ENCODE measurements at places on chromosomes 16 and 17.

- DNase-seq: no peak
Observed at GRCh38 chr17:47325176-47325575, 1.4 kb downstream of the EFCAB13 start.

- no peak for DNase-seq
Observed at GRCh38 chr16:13856811-13857511, 63.0 kb upstream of the ERCC4 start.

DNA sequence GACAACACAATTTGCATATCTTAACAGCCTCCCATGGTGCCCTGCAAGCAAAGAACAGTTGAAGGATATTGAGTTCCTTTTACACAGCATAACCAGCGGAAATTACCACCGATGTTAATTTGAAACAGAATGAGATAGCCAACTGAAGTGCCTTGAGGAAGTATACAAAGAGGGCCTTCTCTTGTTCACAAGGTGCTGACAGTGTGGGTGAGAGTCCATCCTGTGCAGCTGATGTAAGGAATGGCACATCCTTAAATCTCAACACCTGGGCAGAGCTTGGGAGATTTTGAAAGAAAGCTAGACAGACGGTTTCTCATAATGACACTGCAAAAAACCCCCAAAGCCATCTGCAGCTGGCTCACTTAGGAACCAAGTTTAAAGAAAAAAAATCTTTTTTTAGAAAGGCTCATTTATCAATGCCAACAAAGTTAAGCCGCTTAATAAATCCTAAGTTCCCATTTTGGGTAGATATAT lies 818.6 kb downstream of the KCNJ2 start:
- no peak for DNase-seq

DNA sequence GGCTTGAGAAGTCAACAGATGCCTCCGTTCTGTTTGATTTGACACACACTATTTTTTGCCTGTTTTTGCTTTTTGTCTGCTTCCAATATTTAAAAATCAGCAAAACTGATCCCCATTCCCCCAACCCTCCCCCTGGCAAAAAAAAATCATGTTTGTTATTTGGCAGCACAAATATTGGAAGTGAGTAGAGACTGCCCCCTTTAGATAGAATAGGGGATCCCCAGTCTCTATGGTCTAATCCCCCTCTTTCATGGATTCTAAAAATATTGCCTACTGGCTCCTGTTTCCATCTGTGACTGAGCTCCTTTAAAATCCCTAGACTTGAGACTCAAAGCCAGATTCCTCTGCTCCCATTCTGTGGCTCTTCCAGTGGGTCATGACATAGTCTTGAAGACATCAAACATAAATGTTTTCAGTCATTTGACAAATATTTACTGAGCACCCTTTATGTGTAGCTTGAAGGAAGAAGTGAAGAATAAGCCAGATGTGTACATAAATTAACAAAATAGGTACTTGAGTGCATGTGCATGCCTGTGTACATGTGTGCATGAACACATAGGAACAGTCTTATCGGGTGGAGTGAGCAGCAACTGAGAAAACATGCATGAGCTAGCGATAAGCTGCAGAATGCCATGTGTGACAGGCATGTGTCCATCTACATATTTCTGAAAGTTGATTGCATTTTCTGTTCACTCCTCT lies 101.2 kb downstream of the SALL1 start:
- no peak for DNase-seq

- DNase-seq: no peak
Observed at GRCh38 chr17:44097110-44097958, 26.1 kb downstream of the HDAC5 start.

- DNase-seq: no peak
Observed at GRCh38 chr16:63625126-63625525, 1496.7 kb downstream of the CDH11 start.

- DNase-seq: no peak
Observed at GRCh38 chr16:68548947-68549346, 9.9 kb downstream of the ZFP90 start.

GRCh38 chr16:14600164-14600563 lies 29.9 kb downstream of the PARN start:
- DNase-seq: peak; percentile 7

DNA sequence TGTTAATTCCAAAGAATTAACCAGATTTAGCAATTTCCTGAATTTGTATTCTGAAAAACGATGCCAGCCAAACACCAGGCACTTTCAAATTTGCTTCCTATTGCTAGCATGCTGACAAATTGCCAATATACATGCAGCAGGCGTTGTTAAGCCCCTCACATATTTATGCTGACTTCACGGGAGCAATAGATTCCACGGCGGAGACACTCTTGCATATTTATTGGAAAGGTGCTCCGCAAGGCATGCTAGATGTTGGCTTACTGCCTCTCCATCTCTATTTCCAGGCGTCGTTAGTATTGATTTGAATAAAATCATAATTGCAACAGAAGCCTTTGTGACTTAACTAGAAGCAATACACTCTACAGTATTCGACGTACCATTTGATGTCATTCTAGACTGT lies 211.0 kb upstream of the IRX5 start:
- no peak for DNase-seq

GRCh38 chr17:68011199-68011665 lies 15.0 kb upstream of the C17orf58 start:
- DNase-seq: peak; percentile 47

- no peak for DNase-seq
Observed at GRCh38 chr17:57701124-57701523, 44.0 kb downstream of the CCDC182 start.

GRCh38 chr16:82655072-82655714 lies 28.4 kb downstream of the CDH13 start:
- DNase-seq: peak; percentile 76

GRCh38 chr16:4522051-4522581 lies 16.5 kb downstream of the CDIP1 start:
- no peak for DNase-seq

GRCh38 chr16:9610727-9611126 lies 519.3 kb downstream of the HAPSTR1 start:
- DNase-seq: no peak

DNA sequence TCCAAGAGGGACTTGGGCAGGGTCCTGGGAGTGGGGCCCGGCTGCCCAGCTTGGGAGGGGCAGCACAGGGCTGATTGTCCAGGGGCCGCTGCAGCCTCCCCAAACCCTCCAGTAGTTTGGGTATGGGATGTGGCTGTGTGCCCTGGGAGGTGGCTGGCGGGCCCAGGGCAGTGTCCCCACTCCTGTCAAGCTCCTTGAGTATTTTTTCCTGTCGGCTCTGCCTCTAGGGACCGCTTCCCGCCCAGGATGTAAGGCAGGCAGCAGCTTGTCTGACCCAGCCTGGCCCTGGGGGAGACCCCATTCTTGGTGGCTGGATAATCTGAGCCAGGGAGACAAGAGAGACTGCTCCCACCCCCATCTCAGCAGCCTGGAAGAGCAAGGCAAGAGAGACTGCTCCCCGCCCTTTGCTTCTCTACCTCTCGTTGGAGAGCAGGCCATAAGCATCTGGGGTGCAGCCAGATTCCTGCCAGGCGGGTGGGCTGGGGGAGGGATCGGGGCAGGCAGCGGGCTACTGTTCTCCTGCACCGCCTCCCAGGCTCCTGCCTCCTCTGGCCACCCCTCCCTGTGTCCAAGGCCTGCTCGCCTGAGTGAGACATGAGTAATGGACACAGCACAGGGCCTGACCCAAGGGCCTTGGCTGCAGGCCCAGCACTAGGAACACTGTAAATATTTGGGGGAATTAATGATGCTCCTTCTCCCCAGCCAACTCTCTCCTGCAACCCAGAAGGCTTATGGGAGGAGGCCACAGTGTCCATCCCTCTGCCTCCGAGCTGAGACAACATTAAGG lies 18.4 kb upstream of the ITGA3 start:
- DNase-seq: no peak

GRCh38 chr17:66795486-66795885 lies 39.4 kb upstream of the CACNG5 start:
- no peak for DNase-seq

DNA sequence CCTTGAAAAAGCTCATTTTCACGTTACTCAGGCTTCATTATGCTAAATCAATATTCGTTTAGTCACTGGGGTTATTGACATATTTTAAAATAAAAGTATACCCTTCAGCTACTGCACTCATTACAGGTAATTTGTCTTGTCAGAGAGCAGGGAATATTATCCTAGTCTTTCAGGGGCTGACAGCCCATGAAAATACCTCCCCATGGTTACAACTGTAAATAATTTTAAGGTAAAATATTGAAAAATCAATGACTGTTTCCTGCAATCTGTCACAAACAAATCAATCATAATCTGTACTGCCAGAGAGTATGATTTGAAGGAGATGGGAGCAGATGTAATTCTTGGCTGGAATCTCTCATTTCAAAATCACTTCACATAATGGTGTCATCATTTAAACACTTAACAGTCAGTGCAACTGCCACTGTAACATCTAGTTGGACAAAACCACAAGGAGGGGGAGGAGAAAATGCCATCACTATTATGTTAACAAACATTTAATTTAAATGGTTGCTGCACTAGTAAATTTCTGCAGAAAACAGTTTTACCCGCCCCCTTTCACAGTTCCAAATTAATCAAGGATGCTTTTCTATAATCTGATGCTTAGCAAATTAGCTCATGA lies 9.3 kb upstream of the IRX5 start:
- no peak for DNase-seq

- peak; percentile 21 for DNase-seq
Observed at GRCh38 chr17:68198931-68199836, 48.7 kb upstream of the AMZ2 start.

DNA sequence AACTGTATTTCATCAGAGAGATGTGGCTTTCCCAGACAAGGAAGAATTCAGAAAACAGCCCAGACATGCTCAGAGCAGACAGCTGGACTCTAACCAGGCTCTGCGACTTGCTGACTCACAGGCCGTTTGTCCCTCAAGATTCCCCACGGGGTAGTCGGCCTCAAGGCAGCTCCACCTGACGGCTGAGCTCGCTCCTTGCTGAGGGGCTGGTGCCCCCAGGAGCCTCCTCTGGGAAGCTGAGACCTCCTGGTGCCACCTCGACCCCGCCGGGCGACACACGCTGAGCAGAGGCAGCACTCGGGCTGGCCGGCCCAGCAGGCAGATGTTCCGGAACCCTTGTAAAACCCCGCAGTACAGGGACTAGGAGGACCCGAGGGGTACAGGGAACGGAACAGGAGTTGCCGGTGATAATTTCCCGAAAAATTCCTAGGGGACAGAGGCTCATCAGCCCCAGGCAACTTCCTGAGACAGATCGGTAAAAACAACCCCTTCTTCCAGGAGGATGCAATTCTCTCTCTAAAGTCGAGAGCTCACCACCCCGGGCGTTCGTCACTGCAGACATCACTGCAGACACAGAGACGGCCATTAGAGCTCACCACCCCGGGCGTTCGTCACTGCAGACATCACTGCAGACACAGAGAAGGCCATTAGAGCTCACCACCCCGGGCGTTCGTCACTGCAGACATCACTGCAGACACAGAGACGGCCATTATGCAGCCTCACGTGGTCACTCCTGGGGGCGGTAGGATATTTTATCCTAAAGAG lies 19.9 kb downstream of the RPH3AL start:
- DNase-seq: no peak

DNA sequence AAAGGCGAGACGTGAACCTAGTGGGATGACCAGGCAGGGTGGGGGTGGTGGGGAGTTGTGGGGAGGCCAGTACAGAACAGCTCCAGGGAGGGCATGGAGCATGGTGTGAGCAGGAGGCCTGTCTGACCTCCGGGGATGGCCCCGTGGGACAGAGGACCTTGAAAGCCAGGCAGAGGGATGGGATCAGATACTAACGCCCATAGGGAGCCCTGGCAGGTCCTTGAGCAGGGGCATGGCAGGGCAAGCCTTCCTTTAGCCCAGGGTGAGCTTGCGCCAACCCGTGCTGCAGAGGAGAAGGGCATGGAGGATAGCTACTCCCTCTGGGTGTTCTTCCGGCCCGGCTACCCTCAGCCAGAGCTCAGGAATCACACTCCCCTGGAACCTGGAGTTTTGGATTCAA lies 35.3 kb downstream of the TMEM235 start:
- DNase-seq: no peak

DNA sequence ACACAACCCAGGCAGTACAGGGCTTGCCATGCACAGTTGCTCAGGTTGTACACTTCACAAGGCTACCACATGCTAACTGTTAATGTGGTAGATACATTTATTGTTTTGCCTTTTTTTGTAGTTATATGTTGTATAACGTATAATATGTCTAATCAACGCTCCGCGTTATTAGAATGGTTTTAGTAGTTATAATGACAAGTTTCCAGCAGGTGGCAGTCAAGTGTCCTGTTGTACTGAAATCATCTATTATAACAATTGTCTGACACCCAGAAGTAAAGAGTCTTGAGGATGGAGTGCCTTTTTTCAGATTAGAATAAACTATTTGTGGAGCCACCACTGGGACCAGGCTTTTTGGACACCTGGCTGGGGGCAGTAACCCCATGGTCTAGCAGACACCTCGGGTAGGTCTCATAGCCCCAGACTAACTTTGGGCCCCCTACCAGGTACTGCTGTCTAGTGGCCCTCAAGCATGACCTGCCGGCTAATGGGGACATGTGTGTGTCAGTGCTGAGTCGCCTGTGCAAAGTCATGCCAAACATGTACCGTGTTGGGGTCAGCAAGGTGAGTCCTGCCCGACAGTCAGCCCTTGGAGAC lies 32.8 kb downstream of the MYO15A start:
- DNase-seq: no peak

GRCh38 chr16:67641779-67642708 lies 2.9 kb upstream of the CARMIL2 start:
- no peak for DNase-seq

GRCh38 chr16:89956505-89957215 lies 8.1 kb downstream of the DEF8 start:
- no peak for DNase-seq

GRCh38 chr17:40158438-40159013 lies 18.2 kb downstream of the CASC3 start:
- DNase-seq: no peak

- DNase-seq: no peak
Observed at GRCh38 chr16:80938004-80938878, 68.4 kb downstream of the CMC2 start.

DNA sequence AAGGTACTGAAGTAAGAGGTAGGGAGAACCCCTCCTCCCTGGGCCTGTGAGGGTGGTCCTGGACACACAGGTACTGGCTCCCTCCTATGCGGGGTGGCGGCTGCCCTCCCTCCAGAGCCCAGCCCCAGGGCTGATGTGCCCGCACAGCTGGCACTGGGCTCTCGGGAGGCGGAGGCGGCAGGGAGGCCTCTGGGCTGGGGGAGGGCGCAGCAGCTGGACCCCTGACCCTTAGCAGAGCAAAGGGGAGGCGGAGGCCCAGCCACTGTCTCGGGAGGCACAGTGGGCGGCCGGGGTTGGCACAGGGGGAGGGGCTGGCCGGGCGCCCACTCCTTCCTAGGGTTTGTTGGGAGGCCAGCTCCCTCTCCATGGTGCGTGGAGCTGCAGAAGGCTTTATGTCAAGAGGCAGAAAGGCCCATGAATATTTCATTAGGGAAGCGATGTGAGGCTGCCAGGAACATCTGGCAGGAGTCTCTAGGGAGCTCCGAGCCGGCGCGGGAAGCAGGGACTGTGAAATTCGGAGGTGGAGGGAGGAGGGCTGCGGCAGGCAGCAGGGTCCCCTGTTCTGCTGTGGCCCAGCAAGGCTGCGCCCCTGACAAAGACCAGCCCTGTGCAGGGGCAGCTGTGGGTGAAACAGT lies 44.1 kb upstream of the ACSF3 start:
- no peak for DNase-seq

GRCh38 chr17:2337544-2338314 lies 428 bp downstream of the SGSM2 start:
- peak; percentile 54 for DNase-seq

GRCh38 chr16:10959161-10959560 lies 14.8 kb downstream of the CLEC16A start:
- DNase-seq: no peak
